NCI-H1436 (cell line): ENCODE measurements at places on chromosomes 3 and 15.

DNA sequence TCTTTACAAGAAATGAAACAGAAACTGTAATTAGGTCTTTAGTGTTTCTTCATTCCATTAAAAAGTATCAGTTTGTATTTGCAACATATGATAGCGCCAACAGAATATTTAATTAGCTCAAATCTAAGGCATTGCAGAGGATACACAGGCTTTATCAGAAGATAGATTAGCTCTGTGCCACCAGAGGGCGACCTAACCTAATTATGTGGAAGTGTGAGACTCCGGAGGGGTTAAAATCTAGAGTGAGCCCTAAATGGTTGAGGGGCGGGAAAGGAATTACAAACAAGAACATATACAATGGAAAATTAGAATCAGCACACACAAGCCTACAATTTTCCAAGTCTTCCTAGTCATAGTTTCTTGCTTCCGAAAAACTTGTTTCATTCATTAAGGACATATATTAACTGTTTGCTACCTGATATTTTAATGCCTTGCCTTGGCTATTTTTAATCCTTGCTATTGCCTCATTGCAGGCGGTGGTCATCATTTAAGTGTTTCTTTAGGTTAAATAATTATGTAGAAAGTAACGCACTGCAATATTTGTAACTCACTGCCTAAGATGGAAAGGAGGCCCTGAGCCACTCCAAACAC, 18.0 kb upstream of the RYR3 start:
- DNase-seq: peak; percentile 6

DNA sequence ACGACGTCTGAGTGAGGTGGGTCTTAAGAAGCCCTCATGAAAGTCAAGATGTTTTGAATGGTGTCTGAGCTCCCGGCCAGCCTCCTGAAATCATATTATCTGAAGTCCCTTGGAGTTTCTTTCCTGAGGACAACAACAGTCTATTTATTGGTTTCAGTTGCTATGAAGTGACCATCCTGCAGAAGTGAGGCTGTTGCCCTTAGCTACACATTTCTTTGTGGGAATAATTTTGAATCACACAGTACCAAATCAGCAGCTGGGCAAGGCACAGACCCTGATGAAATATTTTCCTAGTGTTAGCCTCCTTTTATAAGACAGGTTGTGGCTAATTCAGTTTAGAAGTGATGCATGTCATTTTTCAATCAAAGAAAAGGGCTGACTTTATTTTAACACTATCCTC, 220.7 kb upstream of the AZI2 start:
- DNase-seq: no peak

DNA sequence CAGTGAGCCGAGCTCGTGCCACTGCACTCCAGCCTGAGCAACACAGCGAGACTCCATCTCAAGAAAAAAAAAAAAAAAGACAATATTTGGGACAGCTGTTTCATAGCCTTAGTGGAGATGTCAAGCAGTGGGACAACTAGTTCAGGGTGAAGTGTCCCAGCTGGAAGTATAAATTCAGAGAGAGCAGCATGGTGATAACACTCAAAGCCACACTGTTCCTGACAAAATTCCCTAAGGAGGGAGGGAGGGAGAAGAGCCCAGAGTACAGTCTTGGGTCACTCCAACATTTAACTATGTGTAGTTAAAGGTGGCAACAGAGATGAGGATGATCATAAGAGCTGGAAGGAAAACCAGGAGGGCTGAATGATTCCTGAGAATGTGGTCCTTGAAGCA, 21.1 kb upstream of the IP6K2 start:
- no peak for DNase-seq

- DNase-seq: no peak
Observed at GRCh38 chr15:40272485-40273056, 10.3 kb downstream of the ANKRD63 start.

DNA sequence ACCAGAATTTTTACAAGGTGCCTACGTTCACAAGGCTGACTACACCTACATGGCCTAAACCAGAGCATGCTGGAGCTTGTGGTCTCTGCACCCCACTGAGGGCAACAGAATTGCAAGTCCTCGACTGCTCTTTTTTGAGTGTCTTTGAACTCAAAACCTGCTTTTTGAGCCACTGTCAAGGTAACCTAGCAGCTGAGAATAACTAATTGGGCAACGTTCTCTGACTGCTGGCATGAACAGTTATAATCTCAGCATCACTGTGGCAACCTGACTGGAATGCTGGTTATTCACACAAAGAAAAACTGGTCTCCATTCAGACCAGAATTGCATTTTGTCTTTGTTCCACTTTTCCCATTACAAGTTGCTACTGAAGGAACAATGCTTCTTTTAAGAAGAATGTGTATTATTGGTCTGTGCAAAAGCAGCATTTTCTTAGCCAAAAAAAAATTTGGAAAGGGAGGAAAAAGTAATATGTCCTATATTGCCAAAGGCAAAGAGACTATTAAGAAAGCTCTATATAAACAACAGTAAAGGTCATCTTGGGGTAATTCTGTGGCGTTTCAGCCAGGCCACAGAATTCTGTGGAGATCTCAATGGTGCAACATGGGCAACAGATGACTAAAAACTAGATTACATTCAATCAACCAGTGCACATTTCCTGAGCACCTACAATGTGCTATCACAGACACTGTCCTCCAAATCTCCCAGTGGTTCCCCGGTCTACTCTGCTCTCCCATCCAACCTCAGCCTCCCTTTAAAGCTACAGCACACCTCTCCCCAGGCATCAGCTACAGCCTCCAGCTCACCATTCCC, 76.8 kb downstream of the TNIK start:
- no peak for DNase-seq

DNA sequence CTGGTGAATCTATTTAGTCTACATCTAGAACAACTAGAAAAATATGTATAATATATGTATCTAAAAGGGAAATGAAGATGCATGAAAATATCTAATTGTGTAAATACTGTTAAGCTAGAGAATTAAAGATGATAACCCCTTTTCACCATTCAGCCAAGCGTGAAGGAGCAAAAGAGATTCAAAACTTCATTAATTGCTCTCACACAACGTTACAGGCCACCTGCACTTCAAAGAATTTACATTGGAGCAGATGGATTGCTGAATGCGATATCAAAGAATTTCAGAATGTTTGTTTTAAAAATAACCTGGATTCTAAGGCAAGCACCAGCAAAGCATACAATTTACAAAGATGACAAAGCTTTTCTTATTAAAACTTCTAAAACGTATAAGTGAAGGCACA, 243.2 kb downstream of the ROBO2 start:
- DNase-seq: no peak

GRCh38 chr15:62749036-62749815, 293.3 kb upstream of the TPM1 start:
- no peak for DNase-seq

GRCh38 chr3:126880901-126881300, 102.0 kb upstream of the PLXNA1 start:
- no peak for DNase-seq

- no peak for DNase-seq
Observed at GRCh38 chr15:68829068-68829467, 8.4 kb upstream of the ANP32A start.

DNA sequence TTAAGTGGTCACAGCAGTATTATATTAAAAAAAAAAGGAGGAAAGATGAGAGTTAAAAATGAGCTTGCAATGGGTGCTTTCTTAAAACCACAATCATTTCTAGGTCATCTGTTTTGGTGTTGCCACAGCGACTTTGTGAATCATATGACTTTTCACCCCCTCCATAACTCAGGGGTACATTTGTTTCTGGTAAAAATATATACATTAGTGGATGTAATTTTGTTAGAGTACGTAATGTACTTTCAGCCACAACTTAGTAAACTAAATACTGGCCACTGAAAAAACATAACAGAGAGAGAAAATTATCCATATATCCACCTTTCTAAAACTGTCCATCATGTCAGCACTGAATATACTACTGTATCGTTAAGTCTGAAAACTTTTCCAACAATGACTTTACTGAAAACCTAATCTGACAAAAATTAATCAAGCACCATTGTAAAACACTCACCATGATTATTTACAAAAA, 3.4 kb downstream of the ANKRD28 start:
- DNase-seq: no peak

- no peak for DNase-seq
Observed at GRCh38 chr3:36707623-36708409, 56.5 kb downstream of the DCLK3 start.

GRCh38 chr3:141498598-141499223, 11.9 kb downstream of the RASA2 start:
- no peak for DNase-seq

DNA sequence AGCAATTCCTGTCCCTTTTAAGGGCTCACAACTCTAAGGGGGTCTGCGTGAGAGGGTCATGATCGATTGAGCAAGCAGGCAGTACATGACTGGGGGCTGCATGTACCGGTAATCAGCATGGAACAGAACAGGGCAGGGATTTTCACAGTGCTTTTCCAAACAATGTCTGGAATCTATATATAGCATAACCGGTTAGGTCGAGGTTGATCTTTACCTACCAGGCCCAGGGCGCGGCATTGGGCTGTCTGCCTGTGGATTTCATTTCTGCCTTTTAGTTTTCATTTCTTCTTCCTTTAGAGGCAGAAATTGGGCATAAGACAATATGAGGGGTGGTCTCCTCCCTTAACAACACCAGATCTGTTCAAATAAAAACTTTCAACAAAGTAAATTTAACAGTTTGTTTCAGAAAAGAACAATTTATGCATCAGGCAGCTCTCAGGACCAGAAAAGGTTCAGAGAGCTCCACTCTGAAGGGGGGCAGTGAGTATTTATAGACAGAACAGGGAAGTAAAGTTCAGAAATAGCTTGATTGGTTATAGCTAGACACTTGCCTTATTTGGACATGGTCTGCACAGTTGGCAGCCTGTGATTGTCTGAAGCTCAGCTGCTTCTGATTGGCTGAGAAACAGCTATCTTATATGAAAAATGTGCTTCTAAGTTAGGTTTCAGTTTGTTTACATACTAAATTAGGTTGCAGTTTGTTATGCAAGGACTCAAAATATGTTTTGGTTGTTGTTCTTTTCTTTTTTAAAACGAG, 17.2 kb upstream of the B4GALT4 start:
- DNase-seq: no peak

DNA sequence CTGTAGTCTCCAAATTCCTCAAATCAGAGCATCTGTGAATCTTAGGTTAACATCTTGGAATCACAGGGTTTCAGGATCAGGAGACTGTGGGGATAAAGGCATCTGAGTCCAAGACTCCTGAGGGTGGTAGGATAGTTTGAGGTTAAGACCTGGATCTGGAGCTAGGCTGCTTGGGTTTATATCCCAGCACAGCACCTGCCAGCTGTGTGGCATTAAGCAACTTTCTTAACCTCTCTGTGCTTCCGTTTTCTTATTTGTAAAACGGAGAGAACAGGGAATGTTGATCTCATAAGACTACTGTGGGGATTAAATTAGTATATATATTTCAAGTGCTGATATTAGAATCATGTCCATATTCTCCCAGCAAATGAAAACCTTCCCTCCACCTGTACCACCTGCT, 33.6 kb downstream of the WNT7A start:
- no peak for DNase-seq

DNA sequence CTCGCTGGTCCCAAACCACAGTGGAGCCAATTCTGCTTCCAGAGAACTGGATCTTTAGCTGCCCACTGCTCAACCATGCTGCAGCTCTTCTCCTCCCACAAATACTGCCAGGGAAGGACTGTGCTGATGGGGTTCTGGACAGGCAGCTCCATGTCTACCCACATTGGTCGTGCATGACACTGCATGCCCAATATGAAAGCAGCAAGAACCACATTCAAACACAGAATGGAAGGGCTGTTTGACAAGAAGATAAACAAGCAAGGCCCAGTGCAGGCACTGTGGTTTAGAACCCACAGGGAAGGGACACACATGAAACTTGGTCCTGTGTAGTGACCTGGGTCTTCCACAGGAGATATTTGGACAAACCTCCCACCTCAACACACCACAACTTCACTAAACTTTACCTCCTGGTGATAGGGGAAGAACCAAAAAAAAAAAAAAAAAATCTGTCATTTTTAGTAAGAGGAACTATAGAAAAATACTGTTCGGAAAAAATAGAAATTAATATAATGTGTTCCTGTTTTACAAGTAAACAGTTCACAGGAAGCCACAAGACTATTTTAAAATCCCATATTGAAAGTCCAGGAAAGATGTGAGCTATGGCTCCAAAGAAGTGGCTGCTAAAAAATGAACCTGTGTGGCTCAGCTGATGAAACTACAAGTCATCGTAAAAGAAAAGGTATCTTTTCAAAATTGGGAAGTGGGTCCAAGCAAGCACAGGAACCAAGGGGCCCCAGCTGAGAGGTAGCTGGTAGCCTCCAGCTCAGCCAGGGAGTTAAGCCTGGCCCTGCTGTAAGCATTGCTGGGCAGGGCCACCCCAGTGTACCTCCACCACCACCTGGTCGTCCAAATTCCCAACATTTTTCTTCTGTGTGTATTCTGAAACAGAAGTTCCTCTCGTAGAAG, 77.7 kb upstream of the ACAN start:
- no peak for DNase-seq

GRCh38 chr15:47349179-47349578, 368.1 kb upstream of the SEMA6D start:
- DNase-seq: peak; percentile 7

DNA sequence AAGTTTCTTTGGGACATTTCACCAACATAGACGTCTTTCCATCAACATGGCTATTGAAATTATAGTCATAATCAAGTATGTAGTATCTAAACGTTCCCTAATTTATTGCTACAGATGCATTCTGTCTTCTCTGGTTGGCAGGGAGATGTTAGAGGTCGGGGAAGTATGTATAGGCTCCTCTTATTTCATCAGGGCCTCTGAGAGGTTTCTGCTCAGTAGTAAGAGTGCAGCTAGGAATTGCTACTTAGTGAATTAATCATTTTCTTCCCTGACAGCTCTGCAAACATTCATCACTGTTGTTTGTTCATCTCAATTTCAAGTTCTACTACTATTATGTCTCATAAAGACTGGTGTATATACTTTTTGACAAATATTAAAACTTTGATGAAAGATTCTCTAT, 309.7 kb upstream of the NR2F2 start:
- DNase-seq: no peak

DNA sequence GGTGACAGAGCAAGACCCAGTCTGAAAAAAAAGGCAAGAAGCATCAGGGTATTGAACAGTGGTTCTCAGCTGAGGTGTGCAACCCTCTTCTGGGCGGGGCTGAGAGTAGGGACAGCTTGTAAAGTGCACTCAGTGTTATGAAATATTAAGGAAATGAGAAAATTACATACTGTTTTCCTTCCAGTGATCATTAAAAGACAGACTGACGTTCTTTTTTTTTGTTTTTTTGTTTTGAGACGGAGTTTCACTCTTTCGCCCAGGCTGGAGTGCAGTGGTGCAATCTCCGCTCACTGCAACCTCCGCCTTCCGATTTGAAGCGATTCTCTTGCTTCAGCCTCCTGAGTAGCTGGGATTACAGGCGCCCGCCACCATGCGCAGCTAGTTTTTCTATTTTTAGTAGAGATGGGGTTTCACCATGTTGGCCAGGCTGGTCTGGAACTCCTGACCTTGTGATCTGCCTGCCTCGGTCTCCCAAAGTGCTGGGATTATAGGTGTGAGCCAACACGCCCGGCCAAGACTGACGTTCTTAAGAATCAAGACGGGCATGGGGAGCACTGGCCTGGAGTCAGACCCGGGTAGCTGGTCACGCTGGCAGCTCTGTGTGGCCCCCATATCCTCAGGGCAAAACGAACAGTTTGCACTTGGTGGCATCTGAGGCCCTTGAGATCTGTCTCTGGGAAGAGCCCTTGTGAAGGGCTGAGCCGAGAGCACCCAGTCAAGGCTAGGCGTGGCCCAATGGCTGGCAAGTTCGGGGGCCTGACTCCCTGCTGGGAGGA, 11.4 kb downstream of the MAN2A2 start:
- DNase-seq: no peak

- DNase-seq: no peak
Observed at GRCh38 chr3:45100981-45101407, 45.2 kb downstream of the CDCP1 start.

- DNase-seq: no peak
Observed at GRCh38 chr3:65867463-65868210, 171.1 kb downstream of the MAGI1 start.
